Stimulated activated CD4-positive, alpha-beta T cell treated with anti-CD3 and anti-CD28 coated beads, Interleukin-4, amount 100 ng/mL, for 1 hour (primary cell): ENCODE measurements at places on chromosomes 2 and 18.
A peak's percentile ranks its signal among the peaks of the same experiment; 100 is the strongest.

DNA sequence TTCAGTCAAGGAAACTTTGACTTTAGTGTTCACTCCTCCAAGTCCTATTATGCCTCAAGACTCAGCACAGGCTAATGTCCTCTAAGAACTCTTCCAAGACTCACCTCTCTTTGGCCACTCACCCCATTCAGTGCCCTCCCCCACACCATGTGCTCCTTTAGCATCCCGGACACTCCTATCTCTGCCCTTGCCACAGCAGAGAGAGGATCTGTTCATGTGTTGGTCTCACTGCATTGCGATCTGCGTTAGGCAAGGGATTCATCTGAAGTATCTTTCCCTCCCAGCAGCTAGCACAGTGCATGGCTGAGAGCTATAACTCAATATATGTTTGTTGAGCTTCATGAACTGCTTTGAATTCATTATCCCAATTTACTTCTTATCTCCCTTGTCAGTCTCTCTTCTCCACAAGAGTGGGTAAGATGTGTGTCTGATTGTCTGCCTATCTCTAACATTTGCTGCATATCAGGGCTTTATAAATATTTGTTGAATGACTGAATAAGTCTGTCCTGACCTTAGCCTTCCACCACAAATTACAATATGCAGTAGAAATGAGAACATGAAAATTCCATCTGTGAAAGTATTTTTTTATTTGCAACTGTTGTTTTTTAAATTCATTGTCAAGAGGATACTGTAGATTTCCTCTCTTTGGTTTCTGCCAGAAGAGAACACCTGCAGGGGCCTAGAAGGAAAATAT lies 179.9 kb upstream of the NCKAP5 start:
- no peak for DNase-seq

DNA sequence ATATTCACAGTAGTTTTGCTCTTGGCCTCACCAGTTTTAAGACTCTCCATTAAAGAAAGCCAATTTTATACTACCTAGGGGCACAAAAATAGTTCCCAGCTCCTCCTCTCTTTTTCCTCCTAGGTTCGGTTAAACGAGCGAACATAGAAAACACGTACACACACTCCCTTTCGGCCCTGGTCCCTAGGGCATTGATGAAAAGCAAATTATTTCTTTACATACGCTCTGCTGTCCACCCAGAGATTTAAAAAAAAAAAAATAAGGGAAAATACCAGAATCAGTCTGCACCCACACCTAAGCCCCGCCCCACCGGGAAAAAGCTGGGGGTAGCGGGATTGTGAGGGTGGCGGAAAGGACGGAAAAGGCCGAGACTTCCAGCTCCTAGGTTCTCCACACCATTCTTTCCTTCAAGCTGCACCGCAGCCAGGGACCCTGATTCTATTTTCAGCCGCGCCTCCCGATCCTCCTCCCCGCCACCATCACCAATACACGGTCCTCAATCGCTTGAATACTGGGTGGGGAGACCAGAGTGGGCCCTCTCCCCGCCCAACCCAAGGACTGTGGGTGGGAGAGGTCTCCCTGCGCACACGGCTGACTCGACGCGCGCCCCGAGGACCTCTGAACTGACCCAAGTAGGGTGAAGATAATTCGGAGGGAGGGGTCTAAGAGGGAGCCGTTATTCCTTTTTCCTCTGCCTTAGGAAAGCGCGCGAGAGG lies 769 bp downstream of the ATF2 start:
- DNase-seq = peak; percentile 34

GRCh38 chr2:142472382-142472781 lies 341.6 kb upstream of the LRP1B start:
- no peak for DNase-seq

- DNase-seq = no peak
These were observed 518.2 kb upstream of the ZEB2 start for GRCh38 chr2:145038041-145038525.

GRCh38 chr18:32701313-32701712 lies 71.5 kb downstream of the KLHL14 start:
- DNase-seq = no peak

- no peak for DNase-seq
These were observed 59.8 kb downstream of the KCTD1 start for GRCh38 chr18:26488417-26489009.

DNA sequence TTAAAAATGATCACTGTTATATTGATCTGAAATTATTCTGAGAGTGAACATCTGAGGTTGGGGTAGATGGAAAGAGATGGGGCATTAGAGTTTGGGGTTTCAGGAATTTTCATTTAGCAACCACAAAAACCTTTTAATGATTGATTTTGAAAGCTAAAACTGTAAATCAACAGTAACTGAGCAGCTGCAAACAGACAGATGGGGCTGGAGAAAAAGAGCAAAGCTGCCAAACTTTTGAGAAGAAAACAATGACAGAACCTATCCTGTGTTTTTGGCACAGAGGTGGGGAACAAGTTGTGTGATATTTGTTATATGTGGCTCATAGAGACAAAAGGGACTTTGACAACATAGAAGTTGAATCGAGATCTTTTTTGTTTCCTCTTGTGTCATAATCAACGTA lies 415.8 kb upstream of the DSEL start:
- DNase-seq = no peak

DNA sequence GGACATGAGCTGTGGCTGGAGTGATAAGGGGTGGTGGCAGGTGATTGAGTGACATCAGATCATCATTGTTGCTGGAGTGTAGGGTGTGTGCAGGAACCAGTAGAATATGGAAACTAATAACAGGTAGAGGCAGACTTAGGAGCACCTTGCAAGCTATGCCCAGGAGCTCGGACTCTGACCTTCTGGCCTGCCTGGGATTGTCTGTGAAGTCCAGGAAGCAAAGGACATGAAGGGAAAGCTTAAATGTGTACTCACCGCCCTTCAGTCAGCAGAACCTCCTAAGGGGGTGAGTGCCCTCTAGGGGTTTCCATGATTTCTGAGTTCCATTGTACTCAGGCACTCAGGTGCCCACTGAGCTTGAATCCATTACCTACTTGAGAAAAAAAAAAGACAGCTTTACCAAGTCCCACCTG lies 104.2 kb downstream of the CRIM1 start:
- DNase-seq = no peak

DNA sequence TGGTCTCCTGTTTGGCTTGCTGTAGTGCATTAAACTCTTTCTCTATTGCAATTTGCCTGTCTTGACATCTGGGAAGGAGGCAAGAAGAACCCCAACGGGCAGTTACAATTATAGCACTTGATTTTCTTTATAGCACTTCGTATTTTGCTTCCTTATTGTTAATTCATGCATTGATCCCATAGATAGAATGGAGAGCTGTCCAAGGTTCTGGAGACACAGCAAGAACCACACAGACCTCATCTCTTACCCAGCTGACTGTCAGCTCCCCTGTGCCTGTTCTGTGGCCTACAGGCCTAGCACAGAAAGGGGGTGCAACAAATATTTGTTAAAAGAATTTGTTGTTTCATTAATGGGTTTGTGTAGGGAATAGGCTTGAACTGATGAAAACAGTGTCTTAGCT lies 194.3 kb downstream of the GALNT1 start:
- DNase-seq = no peak

GRCh38 chr2:70089983-70090525 lies 2.8 kb downstream of the PCBP1 start:
- no peak for DNase-seq
